T-helper 1 cell (primary cell): ENCODE measurements at places on chromosomes 11 and 22.

- no peak for DNase-seq
These were observed 156.5 kb downstream of the RRAS2 start for GRCh38 chr11:14202251-14203196.

DNA sequence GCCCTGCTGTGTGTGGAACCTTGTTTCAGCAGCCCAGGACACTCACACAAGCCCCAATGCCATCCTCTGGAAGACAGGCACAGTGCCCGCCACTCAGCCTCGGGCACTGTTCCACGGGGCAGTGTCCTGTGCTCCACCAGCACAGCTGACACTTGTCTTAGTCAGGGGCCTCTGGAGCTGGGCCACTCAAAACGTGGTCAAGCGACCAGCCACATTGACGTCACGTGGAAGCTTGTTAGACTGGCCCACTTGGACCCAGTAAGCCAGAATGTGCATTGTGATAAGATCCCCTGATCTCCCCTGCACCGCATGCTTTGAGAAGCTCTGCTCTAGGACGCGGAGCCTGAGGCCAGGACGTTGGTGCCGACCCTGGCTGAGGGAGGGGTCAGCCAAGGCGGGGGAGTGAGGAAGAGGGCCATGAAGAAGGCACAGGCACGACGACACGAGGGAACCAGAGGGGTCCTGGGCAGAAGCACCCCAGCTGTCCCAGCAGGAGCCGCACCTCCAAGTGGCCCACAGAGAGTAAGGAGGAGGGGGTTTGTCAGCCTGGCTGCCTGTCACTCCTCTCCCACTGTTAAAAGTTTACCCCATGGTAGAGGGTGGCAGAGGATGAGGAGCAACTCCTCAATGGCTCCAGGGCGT lies 64.6 kb downstream of the LINC01488 start:
- DNase-seq = no peak

DNA sequence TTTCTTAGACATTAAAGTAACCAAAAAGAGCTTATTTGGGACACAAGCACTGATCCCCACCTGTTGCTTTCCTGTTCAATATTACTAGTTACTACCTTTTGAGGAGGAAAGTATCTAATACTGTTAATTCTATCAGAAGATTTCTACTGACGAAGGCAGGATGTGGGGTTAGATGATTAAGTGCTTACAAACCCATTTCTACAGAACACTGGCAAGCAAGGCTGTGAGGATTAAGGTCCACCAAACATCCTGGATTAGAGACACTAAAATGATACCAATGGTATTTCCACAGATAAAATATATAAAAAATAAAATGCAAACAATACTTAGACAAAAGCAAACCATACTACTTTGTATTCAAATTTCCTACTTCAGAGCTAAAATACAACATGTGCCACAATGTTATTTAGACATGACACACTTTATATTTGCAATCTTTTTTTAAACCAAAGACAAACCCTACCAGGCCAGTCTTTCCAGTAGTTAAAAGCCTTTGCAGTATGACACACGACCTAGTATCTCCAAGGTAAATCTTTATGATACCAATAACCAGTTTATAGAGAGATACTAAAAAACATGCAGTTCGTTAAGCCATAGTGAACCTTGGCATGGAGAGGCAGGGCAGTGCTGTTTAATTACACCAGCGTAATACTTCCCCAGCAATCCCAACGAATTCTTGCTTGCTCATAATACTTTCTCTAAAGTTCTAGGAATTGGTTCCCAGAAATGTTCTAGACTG lies 71.2 kb upstream of the TP53AIP1 start:
- no peak for DNase-seq

DNA sequence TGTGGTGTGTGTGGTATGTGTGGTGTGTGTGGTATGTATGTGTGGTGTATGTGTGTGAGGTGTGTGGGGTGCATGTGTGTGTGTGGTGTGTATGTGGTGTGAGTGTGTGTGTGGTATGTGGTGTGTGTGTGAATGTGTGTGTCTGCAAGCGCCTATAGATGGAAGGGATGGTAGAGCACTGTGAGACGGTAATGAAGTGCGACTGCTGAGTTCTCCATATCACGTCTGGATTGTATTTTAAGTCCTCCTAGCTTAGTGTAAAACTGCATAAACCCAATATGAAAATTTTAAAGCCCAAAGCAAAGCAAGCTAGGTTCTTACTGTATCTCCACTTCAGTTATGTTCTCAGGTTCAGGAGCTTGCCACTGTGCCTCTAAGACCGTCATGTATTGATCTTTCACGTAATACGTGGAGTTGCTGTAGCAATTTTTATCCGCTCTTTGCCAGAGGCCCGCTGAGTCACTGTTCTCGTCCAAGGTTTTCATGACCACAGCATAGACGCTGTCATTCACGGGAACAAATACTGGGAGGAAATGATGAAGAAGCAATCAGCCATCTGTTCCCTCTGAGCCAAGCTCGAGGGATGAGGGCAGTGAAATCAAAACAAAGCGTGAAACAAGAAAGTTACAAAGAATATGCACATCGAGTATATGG lies 5.5 kb downstream of the PLET1 start:
- DNase-seq = no peak

DNA sequence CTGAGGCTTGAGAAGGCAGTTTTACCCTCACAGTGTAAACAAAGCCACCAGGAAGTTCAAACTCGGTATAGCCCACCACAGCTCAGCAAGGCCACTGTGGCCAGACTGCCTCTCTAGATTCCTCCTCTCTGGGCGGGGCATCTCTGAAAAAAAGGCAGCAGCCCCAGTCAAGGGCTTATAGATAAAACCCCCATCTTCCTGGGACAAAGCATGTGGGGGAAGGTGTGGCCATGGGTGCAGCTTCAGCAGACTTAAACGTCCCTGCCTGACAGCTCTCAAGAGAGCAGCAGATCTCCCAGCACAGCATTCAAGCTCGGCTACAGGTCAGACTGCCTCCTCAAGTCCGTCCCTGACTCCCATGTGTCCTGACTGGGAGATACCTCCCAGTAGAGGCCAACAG lies 69.7 kb downstream of the TTC28 start:
- no peak for DNase-seq

DNA sequence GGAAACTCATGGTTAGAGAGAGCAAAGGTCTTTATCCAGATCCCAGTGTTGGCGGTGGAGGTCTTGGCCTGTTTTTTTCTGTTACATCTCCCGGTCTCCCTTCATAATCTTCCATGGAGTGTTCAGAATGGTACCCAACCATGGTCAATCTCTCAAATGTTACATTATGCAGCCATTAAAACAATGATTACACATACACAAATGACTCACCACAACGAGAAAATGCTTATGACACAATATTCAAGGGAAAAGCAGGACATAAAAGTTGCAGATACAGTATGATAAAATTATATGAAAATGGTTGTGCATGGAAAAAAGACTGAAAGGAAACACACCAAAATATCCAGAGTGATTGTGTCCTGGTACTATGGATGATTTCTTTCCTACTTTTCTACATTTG lies 17.8 kb upstream of the CSNK1E start:
- DNase-seq = no peak

DNA sequence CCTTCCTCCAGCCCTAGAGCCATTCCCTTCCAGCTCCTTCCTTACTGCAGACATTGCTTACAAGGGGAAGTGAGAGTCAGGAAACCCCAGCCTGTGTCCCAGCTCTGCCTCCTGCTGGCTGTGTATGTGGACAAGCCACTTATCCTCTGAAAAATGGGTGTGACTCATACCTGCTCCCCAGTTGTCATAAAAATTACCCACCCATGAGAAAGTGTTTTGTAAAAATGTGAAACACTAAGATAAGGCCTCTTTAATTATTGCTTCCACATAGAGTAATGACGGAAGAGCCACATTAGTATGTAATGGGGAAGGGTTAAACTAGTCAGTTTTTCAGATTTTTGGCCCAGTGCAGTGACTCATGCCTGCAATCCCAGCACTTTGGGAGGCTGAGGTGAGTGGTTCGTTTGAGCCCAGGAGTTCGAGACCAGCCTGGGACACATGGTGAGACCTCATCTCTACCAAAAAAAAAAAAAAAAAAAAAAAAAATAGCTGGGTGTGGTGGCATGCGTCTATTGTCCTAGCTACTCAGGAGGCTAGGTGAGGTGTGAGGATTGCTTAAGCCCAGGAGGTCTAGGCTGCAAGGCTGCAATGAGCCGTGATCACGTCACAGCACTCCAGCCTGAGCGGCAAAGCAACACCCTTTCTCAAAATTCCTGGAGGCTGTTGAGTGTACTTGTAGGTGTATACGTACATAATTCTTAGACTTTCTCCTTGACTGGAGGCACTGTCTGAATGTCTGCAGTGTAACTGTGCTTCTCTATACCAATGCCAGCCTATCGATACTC lies 84.9 kb downstream of the CTTN start:
- DNase-seq = no peak

DNA sequence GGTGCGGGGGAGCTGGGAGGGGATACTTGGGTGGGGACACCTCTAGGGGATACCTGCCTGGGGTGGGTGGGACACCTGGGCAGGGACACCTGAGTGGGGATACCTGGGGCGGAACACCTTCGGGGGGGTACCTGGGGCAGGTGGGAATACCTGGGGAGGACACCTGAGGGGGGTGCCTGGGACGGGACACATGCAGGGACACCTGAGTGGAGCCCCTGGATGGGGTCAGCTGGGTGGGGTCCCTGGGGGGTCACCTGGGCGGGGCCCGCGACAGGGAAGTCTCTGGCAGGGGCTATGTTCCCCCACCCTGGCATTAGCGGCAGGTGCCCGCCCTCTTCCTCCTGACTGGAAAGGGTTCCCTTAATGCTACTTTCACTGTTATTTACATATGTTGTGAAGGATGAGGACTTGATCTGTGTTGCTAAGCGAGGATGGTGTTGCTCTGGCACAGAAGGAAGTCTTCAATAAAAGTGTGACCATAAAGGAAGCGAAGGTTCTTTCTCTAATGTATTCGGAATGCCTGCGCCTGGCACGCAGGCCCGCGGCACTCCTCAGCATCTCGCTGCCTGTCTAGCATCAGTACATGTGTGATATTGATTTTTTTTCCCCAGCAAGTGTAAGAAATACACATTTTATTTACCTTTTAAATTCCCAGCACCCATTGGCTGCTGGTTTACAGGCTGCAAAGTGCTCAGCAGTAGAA lies 801.7 kb downstream of the BRD1 start:
- no peak for DNase-seq

DNA sequence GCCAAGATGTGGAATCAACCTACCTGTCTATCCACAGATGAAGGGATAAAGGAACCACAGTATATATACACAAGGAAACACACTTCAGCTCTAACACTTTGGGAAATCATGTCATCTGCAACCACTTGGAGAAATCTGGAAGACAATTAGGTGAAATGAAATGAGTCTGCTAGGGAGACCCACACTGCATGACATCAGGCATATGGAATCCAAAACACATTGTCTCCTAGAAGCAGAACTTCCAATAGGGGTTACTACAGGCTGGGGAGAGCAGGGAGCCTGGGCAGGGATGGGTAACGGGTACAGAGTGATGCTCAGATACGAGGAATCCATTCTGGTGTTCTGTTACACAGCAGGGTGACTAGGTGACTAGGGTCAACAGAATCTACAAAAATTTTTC lies 18.3 kb downstream of the RGL4 start:
- no peak for DNase-seq

GRCh38 chr22:50720301-50721256 lies 17.4 kb upstream of the ACR start:
- no peak for DNase-seq

- DNase-seq = peak; percentile 45
These were observed 571 bp downstream of the FAR1 start for GRCh38 chr11:13668957-13669521.
